D721Med (cell line): ENCODE measurements at places on chromosomes 12 and 14.

DNA sequence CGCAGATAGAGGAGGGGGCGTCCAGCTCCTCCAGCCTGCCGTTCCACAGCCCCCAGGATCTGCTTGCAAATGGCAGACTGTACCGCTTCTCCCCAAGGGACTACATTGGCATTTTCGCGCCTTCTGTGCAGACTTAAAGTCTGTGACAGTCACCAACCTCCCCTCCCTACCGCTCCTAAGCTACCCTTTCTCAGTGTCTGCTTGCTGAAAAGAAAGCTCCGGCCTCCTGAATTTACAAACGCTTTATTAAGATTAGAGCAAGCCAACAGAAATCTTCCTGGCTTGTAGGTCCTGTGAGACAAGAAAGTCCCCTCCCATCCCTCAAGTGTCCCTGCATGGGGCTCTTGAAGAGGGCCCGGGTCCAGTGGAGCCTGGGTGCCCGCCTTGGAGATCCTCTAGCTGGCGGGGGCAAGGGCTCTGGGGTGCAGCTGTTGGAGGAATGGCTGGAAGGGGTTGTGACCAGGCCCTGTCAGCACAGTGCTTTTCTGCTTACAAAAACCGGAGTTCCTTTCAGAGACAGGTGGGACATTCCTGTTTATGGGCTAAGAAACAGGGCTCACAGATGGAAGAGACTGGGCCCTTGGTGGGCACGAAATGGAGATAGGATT is 2.8 kb upstream of the DLK1 start:
- DNase-seq, result no peak

DNA sequence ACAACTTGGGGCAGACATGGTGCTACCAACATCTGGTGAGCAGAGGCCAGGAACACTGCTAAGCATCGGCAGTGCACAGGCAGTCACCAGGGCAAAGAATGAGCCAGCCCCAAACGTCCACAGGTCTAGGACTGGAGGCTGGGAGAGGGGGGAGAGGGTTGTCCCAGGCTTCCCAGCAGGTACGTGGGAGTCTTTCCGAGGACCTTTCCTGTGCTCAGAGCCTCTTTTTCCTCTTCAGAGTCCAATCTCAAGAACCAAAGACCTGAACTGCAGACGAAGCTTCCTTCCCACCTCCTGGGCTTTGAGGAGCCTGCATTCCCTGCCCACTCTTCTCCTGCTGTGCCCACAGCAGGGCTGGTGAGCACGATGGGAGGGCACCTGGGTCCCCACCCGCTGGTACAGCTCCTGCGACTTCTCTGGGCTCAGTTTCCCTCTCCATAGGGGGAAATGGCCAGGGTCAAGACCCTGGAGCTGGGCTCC is 48.7 kb downstream of the DLK1 start:
- DNase-seq, result no peak

DNA sequence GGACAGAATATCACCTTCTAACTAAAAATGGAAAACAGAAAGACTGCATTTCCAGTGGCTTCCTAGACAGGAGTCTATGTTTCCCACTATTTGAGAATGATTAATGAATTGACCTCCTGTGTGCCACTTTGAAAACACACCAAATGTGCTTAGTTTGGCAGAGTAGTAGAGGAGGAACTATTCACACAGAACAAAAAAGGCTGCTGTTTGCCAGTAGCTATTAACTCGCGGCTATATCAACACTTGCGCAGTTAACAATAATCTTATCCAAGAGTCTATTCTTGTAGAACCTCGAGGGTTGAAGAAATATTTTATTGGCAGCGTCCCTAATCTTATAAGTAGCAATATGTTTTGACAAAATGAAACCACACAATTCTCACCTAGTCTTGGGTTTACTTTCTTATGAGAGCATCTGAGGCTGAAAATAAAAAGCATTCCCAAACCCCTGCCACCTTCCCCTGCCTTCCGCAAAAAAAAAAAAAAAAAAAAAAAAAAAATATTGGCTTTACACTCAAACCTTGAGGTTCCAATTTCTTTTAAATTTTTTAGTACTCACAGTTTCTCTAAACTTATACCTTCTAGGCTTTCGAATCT is 127.3 kb upstream of the FLRT2 start:
- no peak for DNase-seq

DNA sequence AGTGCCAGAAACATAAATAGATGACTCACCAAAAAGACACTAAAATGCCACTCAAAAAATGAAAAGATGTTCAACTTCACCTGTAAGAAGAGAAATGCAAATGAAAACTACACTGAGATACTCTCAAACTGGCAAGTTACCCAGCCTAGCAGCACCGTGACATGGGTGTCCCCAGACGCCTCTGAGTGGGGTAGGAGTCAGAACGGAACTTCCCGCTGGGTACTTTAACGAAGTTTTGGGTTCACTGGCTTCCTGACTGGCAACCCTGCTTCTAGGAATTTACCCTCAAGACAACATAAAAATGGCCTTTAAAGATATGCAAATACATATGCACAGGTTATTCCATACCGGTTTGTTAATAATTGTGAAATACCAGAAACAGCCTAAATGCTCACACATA is 52.6 kb downstream of the RIMBP2 start:
- DNase-seq, result no peak

- DNase-seq, result no peak
These were observed 21.4 kb upstream of the C12orf42 start for GRCh38 chr12:103517161-103517560.

- no peak for DNase-seq
These were observed 699 bp upstream of the CD69 start for GRCh38 chr12:9761419-9761781.

DNA sequence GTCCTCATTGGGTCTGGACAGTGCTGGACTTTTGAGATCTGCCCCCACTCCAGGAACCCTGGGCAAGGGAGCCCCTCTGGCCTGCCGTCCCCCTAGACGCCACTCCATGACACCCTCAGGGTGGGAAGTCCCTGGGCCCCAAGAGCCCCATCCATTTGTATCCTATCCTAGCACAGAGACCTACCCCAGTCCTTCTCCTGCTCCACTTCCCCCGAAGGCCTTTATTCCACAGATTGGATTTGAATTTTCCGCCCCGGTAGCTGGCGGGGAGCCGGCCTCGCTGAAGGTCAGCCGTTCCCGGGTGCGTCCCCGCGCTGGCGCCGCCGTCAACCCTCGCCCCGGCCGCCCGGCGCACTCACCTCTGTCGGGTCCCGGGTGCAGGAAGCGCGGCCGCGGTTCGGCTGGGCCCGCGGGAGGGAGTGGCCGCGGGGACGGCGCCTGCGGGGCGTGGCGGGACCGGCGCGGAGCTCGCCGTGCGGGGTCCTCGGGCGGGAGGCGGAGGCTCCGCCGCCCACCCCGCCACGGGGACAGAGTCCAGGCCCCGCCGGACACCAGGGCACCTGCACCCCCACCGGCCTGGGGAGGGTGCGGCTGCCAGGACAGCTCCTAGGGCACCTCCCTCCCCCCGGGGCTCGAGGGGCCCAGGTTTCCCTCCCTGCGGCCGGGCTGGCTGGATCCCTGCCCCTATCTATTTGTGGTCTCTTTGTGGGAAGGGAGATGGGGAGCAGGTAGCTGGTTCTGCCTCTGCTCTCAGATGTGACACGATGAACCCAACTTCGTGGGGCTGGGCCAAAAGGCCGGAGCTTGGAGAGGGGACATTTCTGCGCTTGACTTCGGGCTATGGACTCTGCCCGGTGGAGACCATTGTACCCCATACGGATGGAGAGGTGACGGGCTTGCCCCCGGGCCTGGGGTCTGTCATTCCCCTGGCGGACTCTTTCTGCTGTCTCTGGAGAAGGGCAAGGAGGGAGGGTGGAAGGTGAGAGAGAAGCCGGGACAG is 19.9 kb upstream of the GPR68 start:
- no peak for DNase-seq

DNA sequence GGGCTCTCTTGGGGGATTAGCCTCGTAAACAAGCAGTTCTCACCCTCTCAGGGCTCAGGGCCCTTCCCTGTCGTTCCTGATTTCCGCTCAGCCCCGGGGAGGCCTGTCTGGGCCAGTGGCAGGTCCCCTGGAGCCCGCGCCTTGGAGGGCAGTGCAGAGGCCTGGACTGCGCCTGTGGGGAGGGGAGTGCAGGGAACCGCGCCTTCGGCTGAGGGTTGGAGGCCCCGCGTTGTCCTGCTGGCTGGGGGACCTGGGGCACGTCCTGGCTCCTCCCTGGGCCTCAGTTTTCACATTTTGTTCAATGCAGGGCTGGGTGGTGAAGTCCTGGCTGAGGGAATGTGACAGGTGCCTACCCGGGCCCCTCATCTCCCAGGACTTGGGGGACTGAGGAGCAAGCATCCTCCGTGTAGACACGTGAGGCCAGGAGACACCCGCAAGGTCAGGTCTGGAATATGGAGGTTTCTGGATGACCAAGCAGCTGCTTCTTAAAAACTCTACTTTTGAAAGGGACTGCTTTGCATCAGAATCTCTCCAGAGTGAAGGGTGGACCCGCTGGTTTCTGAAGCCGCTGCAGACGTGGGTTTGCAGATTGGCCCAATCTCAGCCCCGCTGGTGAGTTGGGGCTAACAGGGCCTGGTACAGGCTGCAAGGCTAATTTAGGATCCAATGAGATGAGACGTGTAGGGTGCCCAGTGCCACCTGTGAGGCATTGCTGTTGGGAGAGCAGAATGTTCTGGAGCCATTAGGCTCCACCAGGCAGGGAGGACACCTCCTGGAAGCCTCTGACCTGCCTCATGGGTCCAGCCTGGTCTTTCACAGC is 80.2 kb downstream of the KIF26A start:
- no peak for DNase-seq

GRCh38 chr12:112885236-112885635 is 21.5 kb upstream of the OAS1 start:
- no peak for DNase-seq

GRCh38 chr12:56014205-56014604 is 6.6 kb upstream of the IKZF4 start:
- no peak for DNase-seq

GRCh38 chr12:47894652-47895051 is 10.1 kb downstream of the VDR start:
- no peak for DNase-seq

- no peak for DNase-seq
These were observed 35.3 kb downstream of the MSRB3 start for GRCh38 chr12:65313719-65314317.

DNA sequence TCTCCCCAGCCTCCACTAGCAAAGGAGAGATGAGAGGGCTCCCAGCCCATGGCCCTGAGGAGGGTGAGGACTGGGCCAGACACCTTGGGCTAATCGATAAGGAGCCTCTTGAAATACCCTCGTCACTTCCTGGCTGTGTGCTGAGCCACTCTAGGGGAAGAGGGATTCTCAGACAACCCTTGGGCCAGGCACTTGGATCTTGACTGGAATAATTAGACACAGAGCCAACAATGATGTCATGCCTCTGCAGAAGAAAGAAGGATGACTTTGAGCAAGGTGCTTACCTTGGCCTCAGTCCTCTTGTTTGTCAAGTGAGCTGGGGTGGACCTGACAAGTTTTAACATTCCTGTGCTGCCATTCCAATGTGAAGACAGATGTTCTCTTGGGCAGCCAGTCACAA is 83.1 kb downstream of the LRRC74A start:
- no peak for DNase-seq

- DNase-seq, result no peak
These were observed 545.2 kb upstream of the MGAT4C start for GRCh38 chr12:86801439-86801838.

GRCh38 chr12:26803552-26803951 is 29.4 kb downstream of the ITPR2 start:
- no peak for DNase-seq

DNA sequence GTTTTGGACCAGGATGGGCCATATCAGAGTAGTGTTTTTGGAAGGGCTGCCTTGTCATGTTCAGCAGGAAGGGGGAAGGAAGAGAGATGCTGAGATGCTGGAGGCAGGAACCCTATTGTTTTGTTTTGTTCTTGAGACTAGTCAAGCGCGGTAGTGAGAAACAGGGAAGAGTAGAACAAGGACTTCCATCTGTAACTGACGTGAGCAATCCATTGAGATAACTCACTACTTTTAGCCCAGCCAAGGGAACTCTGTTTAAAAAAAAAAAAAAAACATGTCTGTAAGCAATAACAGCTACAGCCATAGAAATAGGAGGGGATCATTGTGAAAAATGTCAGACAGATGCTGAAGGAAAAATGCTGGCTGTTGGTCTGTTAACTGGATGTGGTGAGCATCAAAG is 34.0 kb downstream of the CD9 start:
- DNase-seq, result no peak

GRCh38 chr12:53227836-53228235 is 4.2 kb downstream of the RARG start:
- DNase-seq, result no peak

GRCh38 chr14:63383776-63384367 is 65.1 kb upstream of the GPHB5 start:
- DNase-seq, result no peak

DNA sequence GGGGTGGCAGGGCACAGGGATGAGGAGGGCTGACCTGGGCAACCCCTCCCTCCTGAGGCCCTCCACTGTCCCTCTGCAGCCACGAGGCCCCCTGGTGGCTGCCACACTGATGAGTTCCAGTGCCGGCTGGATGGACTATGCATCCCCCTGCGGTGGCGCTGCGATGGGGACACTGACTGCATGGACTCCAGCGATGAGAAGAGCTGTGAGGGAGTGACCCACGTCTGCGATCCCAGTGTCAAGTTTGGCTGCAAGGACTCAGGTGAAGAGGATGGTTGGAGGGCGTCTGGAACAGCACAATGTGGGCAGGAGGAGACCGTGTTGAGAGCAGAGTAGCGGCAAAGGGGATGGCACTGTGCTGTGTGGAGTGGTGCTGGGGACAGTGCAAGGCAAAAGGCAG is 25.7 kb upstream of the LRP1-AS start:
- no peak for DNase-seq

GRCh38 chr14:54529811-54530210 is 20.1 kb downstream of the CGRRF1 start:
- no peak for DNase-seq

- DNase-seq, result no peak
These were observed 4.1 kb upstream of the SERPINA1 start for GRCh38 chr14:94392510-94392935.

DNA sequence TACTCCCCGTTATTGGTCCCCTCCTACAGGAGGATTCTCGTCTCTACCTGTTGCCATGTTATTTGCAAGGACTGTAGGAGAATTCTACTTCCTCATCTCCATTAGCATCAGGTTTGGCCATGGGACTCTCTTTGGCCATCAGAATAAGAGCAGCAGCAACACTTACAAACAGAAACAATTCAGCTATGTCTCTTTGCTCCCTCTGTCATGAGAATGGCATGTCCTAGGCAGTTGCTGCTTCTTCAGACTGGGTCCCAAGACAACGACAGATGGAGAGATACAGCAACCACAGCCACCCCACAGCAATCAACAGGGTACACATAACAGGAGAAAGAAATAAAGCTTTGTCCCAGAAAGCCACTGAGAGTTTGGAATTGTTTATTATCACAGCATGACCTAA is 19.7 kb downstream of the SLC41A2 start:
- DNase-seq, result no peak

- DNase-seq, result no peak
These were observed 251.0 kb upstream of the FOXG1 start for GRCh38 chr14:28515571-28515970.
